Liver (tissue), 10 donors: ENCODE measurements at places on chromosomes 11 and 22.

DNA sequence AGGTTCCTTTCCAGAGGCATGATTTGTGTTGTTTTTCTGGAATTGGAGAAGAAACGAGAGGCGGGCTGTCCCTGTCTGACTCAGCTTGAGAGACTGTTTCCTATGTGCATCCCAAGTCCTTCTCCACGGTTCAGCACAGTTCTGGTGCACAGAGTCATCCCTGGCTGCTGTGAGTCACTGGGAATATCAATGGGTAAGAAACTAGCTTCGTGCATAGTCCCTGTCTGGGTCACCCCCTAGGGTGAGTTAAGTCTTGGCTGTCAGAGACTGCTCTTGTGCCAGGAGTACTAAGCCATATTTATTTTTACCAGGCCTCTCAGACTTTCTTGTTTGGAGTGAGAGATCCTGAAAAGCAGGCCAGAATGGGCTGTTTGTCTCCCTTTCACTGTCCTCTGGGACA, 2.4 kb upstream of the LRP4 start:
- peaks cover 8% of the 10 kb centered on the region for H3K4me1 ChIP-seq
- no peak for DNase-seq
- no peak overlapping the region for H3K4me3 ChIP-seq
- no peaks in the 10 kb centered on the region for H3K36me3 ChIP-seq

DNA sequence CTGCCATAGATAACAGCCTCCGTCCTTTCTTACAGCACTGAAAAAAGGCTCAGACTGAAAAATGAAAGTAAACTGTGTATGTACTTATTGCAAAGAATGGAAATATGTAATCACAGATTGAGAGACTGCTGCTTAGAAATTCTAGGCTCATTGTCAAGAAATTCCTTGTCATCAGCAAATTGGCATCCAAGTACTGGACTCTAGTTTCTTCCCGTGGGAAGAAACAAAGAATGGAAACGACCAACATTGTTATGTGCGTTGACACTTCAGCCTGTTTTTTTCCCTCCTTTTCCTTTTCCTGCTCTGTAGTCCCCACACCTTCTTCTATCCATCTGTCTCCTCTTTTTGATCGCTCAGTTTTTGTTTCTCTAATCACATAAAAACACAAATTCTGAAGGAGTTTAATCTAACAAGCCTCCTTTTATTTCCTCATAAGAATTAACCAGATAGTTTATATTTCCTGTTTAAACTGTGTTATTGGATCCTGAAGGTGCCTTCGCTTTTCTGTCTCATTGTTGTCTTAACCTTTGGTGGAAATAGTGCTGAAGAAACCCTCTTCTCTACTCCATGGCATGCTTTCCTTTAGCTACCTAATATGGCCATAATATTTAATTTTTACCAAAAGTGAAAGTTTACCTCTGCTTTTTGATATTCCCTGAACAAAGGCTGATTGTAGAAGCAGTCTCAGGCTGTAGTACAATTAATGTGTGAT, 20.0 kb upstream of the CASP12 start:
- H3K4me1 ChIP-seq: no peaks in the 10 kb centered on the region
- no peaks in the 10 kb centered on the region for H3K36me3 ChIP-seq
- H3K27me3 ChIP-seq: no peaks in the 10 kb centered on the region
- H3K4me3 ChIP-seq: no peak overlapping the region
- H3K27ac ChIP-seq: no peak overlapping the region
- DNase-seq: no peak

DNA sequence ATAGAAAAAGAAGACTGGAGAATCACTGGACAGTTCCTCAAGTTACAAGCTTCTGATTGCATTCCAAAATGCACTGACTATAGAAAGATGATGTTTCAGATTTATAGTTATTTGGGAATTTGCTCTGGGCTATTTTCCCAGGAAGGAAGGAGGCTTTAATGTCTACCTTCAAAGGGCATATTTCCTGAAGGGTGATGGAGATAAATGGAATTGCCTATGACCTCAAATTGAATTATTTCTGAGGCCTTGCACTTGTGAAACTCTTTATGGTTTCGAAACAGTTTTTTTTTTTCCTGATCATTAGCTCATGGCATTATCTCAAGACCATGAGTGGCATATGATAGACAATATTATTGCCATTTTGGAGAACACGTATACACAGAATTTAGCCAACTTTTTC, 333.9 kb downstream of the METTL15 start:
- no peaks in the 10 kb centered on the region for H3K27me3 ChIP-seq
- H3K27ac ChIP-seq: no peak overlapping the region

DNA sequence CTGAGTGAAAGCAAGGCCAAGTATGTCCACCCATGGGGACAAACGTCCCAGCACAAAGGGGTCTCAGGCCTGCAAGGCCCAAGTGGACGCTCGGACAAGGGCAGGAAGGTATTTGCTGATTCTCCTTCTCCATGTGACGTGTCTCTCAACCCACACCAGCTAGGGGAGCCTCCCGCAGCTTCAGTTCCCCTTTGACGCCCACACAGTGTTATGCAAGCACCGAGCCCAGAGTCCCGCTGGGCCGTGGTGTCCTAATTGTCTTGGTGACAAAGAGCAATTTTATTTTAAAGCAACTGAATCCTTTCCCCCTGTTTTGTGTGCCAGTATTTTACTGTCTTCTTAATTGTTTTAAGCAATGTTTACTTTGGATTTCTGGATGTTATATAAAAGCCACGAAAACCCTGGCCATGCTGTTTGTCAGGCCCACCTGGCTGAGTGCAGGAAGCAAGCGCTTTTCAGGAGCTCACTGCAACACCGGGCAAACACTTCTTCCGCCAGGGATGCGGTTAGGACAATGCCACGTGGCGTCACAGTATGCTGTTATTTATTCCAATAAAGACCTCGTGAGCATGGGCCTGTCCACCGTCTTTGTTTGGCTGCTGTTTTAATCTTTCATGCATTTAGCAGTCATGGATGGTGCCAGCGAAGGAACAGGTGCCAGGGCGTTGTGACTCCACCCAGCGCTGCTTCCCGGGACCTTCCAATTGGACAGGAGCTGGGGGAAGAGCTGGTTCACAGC, 8.2 kb upstream of the PARVG start:
- H3K27me3 ChIP-seq: no peaks in the 10 kb centered on the region
- H3K27ac ChIP-seq: no peak overlapping the region
- no peak for DNase-seq

- no peaks in the 10 kb centered on the region for H3K4me1 ChIP-seq
- no peak overlapping the region for H3K4me3 ChIP-seq
- no peaks in the 10 kb centered on the region for H3K36me3 ChIP-seq
- no peak overlapping the region for H3K27ac ChIP-seq
- DNase-seq: no peak
Measured at GRCh38 chr11:78304201-78304600, 113.4 kb downstream of the GAB2 start.

GRCh38 chr11:27868226-27868625, 168.0 kb upstream of the BDNF start:
- no peaks in the 10 kb centered on the region for H3K4me1 ChIP-seq
- no peaks in the 10 kb centered on the region for H3K27me3 ChIP-seq

- H3K4me3 ChIP-seq: no peak overlapping the region
Measured at GRCh38 chr22:21943571-21944448, 8.8 kb downstream of the PPM1F start.

DNA sequence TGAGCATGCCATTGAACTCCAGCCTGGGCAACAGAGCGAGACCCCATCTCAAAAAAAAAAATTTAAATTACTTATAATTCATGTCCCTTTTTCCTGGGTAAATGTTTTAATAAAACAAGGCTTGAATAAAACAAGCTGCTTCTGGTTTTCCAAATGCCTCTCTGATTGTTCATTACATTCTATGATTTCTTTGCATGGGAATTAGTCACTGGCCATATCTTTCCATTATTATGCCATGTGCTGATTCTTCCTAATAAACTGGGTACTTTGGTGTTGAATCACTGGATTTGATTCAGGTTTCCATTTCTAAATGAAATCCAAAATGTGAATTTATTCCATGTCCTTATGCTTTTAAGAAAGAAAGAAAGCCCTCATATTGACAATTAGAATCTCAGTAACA, 42.6 kb downstream of the ZNF215 start:
- H3K4me3 ChIP-seq: no peak overlapping the region
- no peaks in the 10 kb centered on the region for H3K36me3 ChIP-seq
- DNase-seq: no peak
- no peak overlapping the region for H3K27ac ChIP-seq

DNA sequence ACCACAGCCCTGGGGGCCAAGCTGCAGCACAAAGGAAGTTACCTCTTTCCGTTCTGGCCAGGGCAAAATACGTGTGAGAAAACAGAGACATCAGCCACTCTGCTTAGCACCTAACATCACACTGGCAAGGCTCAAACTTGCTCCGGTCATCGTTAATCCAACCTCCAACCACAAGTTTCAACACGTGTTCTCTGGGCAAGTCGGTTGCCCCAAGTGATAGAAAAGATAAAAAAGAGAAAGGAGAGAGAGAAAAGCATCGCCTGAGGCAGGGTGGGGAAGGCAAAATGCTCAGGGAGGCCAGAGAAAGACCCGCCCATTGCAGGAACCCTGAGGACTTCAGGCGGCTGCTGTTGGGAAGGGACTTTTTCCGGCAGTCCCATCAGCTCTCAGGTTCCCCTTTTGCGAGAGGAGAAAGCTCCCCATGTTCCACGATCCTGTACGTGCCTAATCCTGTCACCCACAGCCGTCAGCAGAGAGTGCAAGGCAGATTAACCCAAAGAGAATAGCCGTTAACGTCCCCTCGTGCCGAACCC, 18.5 kb upstream of the B4GALNT4 start:
- DNase-seq: no peak
- no peak overlapping the region for H3K27ac ChIP-seq

GRCh38 chr11:95919514-95919913, 4.4 kb downstream of the MTMR2 start:
- H3K27ac ChIP-seq: no peak overlapping the region
- no peaks in the 10 kb centered on the region for H3K27me3 ChIP-seq
- DNase-seq: no peak
- no peak overlapping the region for H3K4me3 ChIP-seq
- peaks cover 1% of the 10 kb centered on the region for H3K4me1 ChIP-seq
- no peaks in the 10 kb centered on the region for H3K36me3 ChIP-seq

- no peak overlapping the region for H3K27ac ChIP-seq
- peaks cover 16% of the 10 kb centered on the region for H3K4me1 ChIP-seq
- H3K36me3 ChIP-seq: no peaks in the 10 kb centered on the region
- no peaks in the 10 kb centered on the region for H3K27me3 ChIP-seq
Measured at GRCh38 chr11:65903715-65904114, 3.5 kb upstream of the FOSL1 start.

DNA sequence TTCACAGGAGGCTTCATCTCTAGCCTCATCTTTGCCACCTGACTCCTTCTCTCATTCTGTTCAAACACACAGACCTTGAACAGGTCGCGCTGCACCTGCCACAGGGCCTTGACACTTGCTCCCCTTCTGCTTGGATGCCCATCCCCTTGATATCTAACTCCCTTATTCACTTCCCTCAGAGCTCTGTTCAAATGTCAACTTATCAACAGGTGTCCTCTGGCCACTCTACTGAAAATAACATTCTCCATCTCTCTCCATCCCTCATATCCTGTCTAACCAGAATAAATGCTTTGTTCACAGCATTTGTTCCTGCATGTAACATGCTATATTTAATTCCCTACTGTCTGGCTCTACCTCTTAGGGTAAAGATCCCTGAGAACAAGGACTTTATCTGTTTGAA, 67.2 kb upstream of the DRD2 start:
- no peak overlapping the region for H3K4me3 ChIP-seq
- H3K27ac ChIP-seq: no peak overlapping the region
- H3K4me1 ChIP-seq: no peaks in the 10 kb centered on the region

DNA sequence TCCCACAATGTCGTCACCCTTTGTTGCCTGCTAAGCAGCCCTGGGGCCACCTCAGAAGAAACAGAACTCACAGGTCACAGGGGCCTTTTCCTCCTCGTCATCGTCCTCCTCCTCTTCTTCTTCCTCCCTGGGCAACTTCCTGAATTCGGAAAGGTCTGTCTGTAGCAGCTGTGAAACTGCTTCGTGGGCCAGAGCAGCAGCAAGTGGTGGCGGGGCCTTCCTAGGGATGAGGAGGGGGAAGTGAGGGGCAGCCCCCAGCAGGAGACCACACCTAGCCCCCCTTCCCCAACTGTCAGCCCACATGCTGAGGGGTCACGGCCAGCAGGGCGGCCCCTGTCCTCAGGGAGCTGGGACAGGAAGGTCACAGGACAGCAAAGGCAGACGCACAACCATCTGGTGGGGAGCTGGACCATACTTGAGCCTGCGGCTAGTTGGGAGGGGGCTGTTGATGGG, 13.2 kb downstream of the PPM1F start:
- H3K36me3 ChIP-seq: no peaks in the 10 kb centered on the region
- H3K27ac ChIP-seq: peak overlapping the region; percentile 80
- H3K27me3 ChIP-seq: no peaks in the 10 kb centered on the region
- no peak overlapping the region for H3K4me3 ChIP-seq
- no peak for DNase-seq

DNA sequence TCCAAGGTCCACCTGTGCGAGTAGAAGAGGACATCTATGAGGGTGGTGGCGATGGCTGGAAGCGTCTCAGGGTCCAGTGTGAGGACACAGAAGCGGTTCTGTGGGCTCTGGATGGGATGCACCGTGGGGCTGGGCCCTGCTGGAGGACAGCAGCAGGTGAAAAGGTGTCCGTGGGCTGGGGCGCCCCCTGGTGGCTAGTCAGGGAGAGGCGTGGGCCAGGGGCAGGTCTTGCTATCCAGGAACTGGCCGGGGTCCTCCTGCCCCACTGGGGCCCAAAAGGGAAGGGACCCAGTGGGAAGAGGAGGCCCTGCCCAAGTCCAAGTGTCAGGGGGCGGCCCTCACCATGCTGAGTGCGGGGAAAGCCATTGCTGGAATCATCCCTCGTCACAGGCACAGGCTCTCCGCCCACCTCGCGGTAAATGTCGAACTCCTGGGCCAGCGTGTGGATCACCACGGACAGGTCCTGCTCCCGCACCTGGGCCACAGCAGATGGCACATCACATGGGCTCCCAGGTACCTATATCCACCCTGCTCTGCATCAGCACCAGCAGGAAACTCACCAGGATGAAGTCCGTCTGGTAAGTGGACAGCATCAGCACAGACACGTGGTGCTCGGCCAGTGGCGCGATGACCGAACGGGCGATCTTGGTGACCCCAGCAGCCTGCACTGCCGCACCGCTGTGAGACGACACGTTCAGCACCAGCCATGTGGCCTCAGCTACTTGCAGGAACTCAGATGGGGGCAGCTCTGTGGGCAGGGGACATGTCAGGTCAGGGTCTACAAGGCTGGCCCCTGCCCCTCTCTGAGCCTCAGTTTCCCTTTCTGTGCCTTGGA, 2.3 kb downstream of the CASTOR1 start:
- H3K27ac ChIP-seq: no peak overlapping the region
- peaks cover 8% of the 10 kb centered on the region for H3K4me1 ChIP-seq
- H3K36me3 ChIP-seq: no peaks in the 10 kb centered on the region
- H3K27me3 ChIP-seq: no peaks in the 10 kb centered on the region

- H3K4me1 ChIP-seq: no peaks in the 10 kb centered on the region
- no peak overlapping the region for H3K4me3 ChIP-seq
- no peaks in the 10 kb centered on the region for H3K27me3 ChIP-seq
- H3K27ac ChIP-seq: no peak overlapping the region
- H3K36me3 ChIP-seq: no peaks in the 10 kb centered on the region
Measured at GRCh38 chr11:61071208-61071681, 31.0 kb upstream of the CD5 start.
